NCI-H2227 treated with DMSO at 0.1 percent for 48 hours (cell line): ENCODE measurements at places on chromosomes 7 and 10.

GRCh38 chr10:30537586-30537985, 92.0 kb downstream of the LYZL2 start:
- DNase-seq: no peak

DNA sequence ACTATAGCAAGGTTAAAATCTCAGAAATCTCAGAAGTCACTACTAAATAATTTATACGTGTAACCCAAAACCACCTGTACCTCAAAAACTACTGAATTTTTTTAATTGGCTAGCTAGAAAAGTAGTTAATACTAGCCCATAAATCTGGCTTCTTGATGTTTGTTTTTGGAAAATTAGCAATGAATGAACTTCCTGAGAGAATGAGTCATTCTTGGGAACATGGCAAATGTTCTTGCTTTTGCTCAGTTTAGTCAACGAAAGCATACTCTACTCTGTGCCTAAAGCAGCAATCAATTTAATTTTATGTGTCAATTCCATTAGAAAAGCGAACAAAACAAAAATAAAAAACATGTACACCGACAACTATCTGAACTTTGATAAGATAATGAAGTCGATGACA, 69.2 kb downstream of the SEMA3E start:
- no peak for DNase-seq

DNA sequence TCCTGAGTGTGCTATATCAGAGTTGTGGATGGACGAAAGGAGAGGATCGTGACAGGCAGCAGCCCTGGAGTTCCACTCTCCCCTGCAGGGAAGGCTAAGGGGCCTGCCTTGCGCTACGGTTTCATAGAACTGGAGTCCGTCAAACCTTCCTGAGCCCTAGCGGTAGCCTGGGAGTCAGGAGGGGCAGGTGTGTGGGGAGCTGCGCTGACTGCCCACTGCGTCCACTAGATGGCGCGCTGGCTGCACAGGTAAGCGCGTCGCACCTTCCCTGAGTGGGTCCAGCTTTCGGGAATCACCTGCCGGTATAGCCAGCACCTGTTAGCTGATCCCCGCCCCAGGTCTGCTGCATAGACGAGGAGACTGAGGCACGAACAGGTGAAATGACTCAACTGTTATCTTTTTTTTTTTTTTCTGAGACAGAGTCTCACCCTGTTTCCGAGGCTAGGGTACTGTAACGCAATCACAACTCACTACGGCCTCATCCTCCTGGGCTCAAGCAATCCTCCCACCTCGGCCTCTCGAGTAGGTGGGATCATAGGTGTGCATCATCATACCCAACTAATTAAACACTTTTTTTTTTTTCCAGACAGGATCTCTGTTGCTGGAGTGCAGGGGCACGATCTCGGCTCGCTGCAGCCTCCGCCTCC, 20.2 kb upstream of the BAIAP2L1 start:
- peak; percentile 54 for DNase-seq

DNA sequence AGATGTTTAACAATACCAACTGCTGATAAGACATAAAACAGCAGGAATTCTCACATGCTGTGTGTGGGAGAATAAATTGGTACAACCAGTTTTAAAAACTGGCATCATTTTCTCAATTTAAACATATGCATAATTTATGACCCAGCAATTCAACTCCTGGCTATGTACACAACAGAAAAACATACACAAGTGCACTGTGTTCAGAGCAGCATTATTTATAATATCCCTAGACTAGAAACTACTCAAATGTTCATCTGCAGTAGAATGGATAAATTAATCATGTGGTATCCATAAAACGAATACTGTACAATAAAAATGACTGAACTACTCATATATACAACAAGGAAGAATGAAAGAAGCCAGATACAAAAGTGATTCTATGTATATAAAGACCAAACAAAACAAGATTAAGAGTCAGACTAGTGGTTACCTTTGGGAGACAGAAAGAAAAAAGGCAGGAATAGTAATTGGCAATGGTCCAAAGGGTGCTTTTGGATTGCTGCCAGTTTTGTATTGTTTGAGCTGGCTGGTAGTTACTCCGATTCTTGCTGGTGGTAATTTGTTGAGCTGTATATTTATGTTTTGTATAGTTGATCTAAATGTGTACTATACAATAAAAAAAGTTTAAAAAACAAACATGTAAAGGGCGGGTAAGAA, 306.0 kb downstream of the TFEC start:
- no peak for DNase-seq

DNA sequence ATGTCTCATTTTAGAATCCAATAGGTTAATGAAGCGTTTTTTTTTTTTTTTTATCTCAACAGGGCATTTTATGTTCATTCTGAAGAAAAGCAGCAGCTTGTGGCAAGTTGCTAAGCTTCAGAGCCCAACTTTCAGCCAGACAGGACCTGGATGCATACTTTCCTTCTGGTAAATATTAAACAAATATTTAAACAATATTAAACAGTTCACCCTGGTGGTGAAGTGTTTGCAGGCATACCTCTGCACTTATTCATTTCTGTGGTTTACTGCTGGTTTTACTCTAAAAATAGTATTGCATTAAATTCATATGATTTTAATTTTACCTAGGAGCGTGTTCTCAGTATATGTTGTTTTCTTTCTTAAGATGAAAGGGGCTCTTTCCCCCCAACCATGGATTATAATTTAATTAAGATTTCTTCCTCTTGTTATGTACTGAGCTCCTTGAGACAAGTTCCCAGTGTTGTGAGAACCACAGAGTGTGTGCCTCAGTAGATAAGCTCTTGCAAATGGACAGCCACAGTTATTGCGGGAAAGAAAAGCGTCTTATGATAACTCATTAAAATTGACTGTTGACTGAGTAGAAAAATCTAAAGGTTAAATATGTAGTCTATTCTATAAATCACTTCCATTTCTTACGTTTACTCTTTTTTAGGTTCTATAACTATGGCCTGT, 155.8 kb downstream of the MALRD1 start:
- no peak for DNase-seq

GRCh38 chr7:15667991-15668390, 18.5 kb downstream of the MEOX2 start:
- DNase-seq: no peak

- DNase-seq: no peak
Observed at GRCh38 chr7:150791746-150792452, 8.3 kb downstream of the TMEM176B start.

DNA sequence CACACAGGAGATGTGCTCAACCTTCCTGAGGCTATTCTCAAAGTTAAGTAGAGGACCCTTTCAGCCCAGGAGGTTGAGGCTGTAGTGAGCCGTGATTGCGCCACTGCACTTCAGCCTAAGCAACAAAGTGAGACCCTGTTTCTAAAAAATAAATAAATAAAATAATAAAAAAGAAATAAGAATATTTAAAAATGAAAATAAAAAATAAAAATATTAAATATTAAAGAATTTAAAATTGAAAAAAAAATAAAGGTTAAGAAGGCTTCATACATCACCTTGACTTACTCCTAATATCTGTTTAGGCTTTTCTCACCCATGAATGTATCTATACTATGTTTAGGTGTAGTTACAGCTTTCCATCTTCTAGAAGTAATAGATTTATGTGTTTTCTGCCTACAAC, 187.5 kb upstream of the AGK start:
- no peak for DNase-seq

GRCh38 chr10:124708246-124708779, 35.9 kb downstream of the FAM53B start:
- peak; percentile 62 for DNase-seq

DNA sequence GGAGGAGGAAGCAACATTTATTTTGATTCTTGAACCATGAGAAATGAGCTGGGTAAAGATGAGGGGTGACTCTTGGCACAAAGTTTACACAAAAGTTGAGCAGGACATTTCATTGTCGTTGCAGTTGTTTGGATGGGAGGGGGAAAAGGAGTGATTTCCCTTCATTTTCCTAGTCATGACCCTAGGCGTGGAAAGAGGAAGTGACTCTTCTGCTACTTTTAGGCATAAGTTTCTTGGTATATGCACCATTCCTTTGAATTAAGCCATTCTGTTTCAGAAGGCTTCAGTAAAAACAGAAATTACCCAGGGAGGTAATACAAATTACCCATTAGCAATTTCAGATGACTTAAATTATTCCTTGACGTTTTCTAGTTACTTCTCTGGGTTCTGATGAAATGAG, 113.9 kb upstream of the FAM171A1 start:
- no peak for DNase-seq

DNA sequence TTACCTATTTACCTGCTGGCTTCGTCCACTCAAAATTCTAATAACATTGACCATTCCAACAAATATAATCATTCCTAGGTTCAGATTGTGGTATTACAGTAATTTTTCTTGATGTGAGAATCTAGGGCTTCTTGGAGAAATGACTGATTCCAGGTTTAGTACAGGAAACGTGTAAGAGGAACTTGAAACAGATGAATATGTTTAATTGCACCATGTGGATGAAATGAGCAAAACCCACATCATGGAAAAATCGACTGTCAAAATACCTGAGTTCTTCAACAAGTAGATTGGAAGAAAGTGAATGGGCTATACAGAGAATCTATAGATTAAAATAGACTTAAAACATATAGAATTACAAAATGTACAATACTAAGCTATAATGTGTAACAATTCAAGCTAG, 24.9 kb upstream of the OR9A4 start:
- no peak for DNase-seq

GRCh38 chr10:121694966-121695643, 96.9 kb upstream of the FGFR2 start:
- DNase-seq: peak; percentile 72

DNA sequence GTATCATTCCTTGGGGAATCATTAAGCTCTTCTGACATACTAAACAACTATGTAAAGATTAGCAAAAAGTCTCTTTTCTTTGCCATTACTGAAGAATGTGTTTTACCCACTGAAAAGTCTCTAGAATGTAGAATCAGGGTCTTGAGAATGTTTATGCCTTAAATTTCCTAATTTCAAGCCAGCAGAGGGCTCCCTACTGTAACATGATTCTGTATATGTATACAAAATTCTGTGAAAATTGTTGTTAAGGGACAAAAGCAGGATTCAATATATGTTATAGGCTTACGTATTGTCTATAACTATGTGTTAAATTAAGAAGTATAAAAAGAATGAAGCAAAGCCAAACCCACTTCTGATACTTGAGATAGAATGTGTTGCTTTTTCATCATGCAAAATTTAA, 296.9 kb upstream of the DGKB start:
- no peak for DNase-seq

- no peak for DNase-seq
Observed at GRCh38 chr7:121204537-121204936, 124.3 kb upstream of the WNT16 start.

- peak; percentile 16 for DNase-seq
Observed at GRCh38 chr7:3164380-3164792, 120.7 kb upstream of the CARD11 start.

DNA sequence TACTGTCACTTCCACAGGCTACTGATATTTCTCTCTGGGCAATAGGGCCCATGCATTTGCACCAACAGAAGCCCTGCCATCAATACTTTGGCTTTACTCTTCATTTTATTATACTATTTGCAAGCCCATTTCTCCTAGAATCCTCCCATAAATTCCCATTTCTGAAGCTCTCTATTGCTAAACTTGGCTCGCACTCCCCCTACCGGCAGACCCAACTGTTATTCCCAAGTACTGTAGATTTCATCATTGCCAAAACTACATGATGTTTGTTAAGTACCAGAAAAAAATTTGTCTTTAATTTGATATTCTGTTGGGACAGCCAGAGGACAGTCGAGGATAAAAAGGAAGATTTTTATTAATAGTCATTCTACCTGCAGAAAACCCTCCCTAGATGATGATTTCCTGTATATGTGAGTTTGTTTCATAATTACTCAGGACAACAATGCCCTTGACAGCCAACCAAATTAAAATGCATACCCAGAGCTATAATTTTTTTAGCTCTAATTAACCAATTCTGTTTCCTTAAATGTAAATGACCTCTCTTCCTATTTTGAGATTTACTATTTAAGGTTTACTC, 298.6 kb downstream of the REEP3 start:
- DNase-seq: peak; percentile 33

DNA sequence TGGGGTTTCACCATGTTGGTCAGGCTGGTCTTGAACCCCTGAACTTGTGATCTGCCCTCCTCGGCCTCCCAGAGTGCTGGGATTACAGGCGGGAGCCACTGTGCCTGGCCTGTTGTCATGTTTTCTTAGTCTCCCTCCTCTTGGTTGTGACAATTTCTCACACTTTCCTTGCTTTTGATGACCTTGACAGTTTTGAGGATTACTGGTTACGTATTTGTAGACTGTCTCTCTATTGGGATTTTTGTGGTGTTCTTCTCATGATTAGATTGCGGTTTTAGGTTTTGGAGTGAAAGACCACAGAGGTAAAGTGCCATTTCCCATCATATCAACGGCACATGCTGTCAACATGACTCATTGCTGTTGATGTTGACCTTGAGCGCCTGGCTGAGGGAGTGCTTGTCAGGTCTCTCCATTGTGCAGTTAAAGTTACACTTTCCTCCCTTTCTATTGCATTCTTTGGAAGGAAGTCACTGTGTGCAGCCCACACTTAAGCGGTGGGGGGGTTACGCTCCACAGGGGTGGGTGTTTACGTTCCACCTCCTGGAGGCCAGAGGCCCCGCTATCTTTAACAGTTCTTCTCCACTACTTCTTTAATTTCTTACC, 10.8 kb downstream of the NEURL1 start:
- DNase-seq: peak; percentile 17
